EH (cell line): ENCODE measurements at places on chromosomes 11 and 22.
A peak's percentile ranks its signal among the peaks of the same experiment; 100 is the strongest.

DNA sequence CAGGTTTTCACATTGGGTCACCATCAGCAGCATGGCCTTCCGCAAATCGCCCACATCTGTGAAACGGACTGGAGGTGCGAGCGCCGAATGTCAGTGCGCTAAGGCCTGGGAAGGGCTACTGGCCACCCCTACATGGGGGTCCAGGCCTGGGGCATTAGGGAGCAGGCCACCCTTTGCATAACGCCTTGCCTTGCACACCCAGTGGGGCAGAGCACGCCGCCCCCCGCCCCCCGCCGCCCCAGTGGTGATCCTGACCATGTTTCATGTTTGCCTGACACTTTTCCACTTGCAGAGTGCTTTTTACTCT, 2.6 kb downstream of the GRK2 start:
- no peak for DNase-seq

- DNase-seq, result no peak
Measured at GRCh38 chr11:57406337-57406904, 16.0 kb upstream of the PRG2 start.

GRCh38 chr11:125871391-125872137, 15.9 kb upstream of the HYLS1 start:
- DNase-seq, result peak; percentile 49

GRCh38 chr22:17769716-17770082, 4.6 kb downstream of the BID start:
- DNase-seq, result no peak

DNA sequence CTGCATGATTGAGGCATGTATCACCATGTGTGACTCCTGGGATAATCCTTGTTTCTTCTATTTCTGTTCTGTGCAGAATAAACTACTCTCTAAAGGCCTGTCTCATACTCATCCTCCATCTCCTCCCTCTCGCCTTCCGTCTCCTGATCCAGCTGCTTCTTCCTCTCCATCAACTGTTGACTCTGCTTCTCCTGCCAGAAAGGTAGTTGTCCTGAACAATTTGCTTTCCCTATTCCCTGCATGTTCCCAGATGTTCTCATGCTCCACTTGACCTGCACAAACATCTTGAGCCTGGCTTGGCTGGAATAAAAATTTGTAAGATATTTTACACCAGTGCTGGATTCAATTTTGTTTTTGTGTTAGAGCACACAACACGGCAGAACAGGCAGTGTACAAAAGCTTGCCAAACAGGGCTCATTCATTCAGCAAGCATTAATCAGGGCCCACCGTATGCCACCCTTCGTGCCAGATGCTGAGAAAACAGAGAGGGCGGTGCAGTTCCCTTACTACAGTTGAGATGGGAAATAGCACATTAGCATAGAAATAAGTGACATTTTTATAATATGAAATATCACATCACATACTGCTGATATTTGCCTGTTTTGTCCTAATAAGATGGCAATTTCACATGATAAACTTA, 133.3 kb upstream of the PARVA start:
- DNase-seq, result no peak

GRCh38 chr22:27723708-27724107, 77.8 kb downstream of the MN1 start:
- DNase-seq, result no peak

DNA sequence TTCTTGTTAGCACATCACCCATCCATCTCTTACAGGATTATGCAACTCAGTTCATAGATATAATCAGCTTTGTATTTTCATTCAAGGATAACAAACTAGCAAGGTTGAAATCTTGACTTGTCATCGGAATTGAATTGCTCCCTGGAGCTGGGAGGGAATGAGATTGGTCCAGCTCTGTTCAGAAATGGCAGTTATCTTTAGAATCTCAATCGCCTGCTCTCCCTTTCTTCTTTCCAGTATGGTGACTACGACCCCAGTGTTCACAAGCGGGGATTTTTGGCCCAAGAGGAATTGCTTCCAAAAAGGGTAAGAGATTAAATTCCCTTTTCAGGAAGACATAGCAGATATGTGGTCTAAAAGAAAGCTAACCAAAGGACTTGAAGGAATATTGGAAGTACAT, 51.0 kb downstream of the NF2 start:
- DNase-seq, result no peak

DNA sequence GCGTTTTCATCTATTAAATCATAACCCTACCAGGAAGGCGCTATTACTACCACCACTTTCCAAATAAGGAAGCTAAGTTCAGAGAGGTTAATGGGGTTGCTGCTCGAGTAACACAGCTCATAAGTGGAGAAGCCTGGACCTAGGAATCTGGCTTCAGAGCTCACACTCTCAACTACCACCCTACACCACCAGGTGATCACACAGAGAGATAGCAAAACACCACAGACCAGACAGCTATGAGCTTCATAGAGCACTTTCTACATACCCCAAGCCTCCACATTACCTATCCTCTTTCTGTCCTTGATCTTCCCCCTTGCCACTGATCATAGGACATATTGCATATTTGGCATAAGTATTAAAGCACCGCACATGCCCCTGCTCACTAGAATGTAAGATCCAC, 65.4 kb downstream of the TIMP3 start:
- no peak for DNase-seq

- DNase-seq, result no peak
Measured at GRCh38 chr11:14668731-14669301, 25.2 kb downstream of the PDE3B start.

DNA sequence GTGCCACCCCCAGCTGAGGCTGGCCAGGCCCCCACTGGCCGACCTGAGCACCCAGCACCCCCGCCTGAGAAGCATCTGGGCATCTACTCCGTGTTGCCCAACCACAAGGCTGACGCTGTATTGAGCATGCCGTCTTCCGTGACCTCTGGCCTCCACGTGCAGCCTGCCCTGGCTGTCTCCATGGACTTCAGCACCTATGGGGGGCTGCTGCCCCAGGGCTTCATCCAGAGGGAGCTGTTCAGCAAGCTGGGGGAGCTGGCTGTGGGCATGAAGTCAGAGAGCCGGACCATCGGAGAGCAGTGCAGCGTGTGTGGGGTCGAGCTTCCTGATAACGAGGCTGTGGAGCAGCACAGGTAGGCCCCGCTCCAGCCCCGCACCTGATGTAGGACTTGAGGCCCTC, 4.7 kb downstream of the ZBTB16 start:
- DNase-seq, result no peak

DNA sequence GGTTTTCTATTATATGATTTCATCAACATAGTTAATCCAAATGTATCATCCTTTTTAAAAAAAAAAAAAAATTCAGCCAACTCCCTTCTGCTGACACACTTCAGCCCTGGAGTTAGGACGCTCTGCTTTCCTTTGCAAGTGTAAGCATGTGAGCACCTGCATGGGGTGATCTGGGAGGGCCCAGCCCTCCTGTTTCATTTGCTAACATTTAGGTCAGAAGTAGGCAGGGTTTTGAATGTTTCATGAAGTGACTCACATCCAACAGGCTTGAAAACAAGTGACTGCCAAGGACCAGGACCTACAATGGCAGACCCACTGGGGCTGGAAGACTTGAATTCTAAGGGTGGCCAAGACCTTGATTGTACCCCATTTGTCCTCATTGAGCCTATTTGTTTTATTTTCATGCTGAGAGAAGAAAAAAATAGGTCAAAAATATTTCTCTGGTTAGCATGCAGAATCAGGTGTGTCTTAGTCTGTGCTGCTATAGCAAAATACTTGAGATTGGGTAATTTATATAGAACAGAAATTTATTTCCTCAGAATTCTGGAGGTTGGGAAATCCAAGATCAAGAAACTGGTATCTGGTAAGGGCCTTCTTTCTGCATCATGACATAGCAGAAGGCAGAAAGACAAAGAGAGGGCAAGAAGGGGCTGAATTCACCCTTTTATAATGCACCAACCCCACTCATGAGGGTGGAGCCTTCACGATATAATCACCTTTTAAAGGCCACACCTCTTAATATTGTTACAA, 137.6 kb downstream of the CD44 start:
- DNase-seq, result no peak

GRCh38 chr22:36887162-36887561, 26.3 kb upstream of the CSF2RB start:
- no peak for DNase-seq

GRCh38 chr11:113728814-113729213, 22.7 kb upstream of the TMPRSS5 start:
- DNase-seq, result no peak

- DNase-seq, result no peak
Measured at GRCh38 chr11:128179039-128179438, 408.3 kb downstream of the ETS1 start.

DNA sequence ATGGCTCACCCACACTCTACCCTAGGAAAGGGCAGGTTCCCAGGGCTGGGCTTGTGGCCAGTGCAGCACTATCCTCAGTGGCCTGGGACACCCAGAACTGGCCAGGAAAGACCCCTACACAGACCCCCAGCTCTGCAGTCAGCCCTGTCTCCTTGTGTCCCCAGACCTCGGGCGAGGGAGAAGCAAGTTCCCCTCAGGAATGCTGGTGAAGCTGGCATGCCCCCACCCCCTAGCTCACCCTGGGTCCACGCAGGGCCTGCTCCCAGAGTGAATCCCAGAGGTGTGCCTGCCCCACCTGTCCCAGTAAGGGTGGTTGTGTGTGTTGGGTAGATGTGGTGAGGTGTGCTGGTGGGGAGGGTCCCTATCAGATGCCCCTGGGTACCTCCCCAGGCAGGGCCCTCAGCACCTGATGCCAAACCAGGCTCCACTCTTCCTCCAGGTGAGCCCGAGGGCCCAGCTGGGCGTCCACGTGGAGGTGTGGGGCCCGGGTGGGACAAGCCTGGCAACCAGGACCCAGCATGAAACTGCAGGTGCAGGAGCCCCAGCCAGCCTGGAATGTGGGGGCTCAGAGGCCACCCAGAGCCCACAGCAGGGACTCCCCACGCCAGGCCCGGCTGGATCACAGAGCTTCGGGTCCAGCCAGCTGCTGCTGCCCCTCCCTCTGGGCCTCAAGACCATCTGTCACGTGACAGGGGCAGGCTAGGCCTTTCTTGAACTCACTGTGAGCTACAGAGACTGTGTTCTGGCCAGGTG, 48.4 kb upstream of the KCNQ1OT1 start:
- DNase-seq, result no peak

DNA sequence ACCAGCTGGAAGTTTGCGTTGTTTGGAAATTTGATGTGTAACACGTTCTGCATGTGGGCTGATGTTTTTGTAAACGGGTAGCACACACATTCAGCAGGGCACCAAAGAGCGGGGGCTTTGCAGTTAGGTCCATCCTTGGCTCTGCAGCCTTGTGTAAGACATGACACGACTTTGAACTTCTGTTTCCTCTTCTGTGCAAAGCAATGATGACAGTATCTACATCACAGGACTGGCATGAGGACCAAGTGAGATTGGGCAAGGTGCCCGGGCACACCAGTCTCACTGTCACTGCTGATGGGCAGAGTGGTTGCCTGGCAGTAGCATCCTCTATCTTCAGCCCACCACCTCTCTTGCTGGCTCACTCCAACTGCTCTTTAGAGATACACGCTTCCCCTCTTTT, 3.3 kb downstream of the TCN2 start:
- DNase-seq, result no peak

- DNase-seq, result peak; percentile 57
Measured at GRCh38 chr11:114036147-114036811, 23.2 kb upstream of the ZBTB16 start.

DNA sequence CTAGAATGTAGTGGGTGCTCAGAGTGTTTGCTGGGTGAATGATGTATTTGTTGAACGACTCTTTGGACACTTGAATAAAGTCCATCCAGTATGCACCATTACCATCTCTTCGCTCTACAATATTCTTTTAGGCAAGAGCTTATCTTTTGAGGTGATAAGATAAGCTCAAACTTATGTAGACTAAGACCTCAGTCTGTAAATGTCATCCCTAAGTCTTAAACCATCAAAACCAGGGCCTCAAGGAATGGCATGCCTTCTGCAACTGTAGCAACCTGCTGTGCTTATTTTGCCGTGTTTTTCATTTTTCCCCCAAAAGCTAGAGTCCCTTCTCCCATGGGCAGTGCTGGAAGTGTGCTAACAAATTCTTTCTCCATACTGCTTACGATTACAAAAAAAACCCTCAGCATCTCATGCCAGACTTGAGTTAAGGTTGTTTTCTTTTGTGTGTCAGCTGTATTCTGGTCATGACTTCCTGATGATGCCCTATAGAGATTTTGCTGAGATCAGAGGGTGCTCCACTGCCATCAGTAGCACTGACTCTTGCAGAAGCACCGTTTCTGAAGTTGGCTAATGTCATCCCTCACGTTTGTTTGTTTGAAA, 27.8 kb downstream of the LIMK2 start:
- DNase-seq, result peak; percentile 53

- DNase-seq, result no peak
Measured at GRCh38 chr22:26768952-26769351, 111.6 kb downstream of the MIAT start.

DNA sequence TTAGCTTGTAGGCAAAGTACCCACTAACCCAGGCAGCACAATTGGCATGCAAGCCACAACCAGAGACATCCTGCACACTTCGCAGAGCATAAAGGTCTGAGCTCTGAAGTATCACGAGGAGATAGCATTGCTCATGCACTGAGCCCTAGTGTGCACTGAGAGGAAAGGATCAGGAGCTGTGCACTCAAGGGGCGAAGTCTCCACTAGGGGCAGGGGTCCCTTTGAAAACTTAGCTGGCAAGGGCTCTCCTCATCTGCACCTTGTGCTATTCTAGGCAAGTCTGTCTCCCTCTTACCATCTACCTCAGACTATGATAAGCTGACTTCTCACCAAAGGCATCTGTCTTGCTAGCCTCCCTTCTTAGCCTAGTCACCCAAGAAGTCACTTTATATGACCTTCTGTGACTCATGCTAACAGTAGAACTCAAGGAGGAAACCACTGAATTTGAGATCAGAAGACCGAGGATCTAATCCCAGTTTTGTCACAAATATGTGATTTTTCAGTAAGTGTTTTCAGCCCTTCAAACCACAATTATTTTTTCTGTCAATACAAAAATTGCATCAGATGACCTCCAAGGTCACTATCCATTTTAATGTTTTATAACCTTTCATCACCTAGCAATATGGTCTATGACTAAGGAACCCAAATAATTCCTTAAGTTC, 1078.0 kb downstream of the NTM start:
- DNase-seq, result peak; percentile 87

DNA sequence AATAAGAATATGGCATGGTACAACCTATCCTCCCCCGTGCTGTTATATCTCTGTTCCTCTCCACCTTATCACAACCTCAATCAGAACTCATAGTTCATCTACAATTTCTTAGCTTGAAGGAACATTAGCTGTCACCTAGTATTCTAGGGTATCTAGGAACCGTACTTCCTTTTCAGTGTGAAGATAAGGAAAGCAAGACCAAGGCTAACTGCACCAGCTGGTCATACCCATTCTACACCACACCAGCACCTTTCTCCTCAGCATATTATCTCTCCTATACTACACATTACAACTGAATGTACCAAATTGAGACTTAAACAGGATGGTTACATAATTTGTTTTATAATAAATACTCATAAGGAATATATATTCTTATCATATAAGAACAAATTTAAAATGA, 73.1 kb downstream of the ARHGAP32 start:
- no peak for DNase-seq
